ENCODE measurements at places on chromosomes 4 and X.

DNA sequence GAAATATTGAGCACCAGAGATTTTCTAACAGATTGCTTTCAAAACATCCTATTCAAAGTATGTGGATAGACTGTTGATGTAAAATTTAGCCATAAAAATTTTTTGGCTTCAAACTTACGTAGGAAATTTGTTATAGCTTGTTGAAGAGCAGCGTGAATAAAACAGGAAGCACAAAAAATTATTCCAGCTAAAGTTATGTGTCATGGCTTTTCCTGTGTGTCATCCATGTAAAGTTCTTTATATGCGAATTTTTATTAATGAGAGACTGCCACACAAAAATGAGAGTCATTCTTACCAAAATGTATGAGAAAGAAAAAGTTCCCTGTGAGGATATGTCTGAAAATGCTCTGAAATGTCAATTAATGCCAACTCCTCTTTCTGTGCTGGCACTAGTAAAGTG lies 19.5 kb downstream of the EPGN start:
- DNase-seq = no peak

DNA sequence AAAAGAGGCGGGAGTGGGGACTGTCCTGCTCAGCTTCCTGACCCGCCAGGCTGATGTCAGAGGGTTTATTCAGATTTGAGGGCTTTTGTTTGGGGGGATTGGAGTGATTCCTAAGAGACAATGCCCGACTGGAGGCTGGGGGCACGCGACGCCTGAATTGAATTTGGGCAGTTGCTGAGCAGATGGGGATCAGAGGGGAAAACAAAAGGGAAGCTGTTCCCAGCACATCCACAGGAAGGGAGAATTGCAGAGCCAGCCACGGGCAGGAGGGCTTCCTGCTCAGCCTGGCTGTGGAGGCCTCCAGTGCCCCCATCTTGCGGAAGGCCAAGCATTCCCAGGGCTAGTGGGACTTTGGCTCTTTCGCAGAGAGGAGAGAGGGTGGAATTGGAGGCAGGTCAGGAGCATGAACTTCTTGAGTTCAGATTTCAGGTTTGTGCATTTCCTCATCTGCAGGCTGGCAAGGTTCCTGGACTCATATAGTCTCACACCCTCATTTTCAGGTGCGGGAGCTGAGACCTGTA lies 162.8 kb downstream of the NHS start:
- no peak for DNase-seq

- no peak for DNase-seq
These were observed at the start of gene C4orf51 for GRCh38 chr4:145679991-145680455. TSS of gene C4orf51 (plus strand) at chr4:145680146. CDS start at chr4:145680204, 58 bp downstream.

DNA sequence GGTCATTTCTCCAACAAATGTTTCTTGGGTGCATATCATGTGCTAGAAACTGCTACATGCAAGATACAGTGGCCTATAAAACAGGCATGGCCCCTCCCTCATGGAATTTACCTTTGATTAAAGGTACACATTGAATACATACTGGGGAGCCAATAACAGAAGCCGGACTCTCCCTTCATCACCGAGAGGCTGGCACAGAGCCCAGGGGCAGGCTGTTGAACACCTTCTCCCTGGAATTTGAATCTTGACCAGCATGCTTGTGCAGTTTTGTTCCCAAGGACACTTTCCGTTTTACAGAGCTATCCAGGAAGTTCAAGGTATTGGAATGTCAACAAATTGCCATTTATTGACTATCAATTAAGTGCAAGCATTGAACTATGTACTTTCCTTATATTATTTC lies 33.2 kb downstream of the PPARGC1A start:
- DNase-seq = no peak

DNA sequence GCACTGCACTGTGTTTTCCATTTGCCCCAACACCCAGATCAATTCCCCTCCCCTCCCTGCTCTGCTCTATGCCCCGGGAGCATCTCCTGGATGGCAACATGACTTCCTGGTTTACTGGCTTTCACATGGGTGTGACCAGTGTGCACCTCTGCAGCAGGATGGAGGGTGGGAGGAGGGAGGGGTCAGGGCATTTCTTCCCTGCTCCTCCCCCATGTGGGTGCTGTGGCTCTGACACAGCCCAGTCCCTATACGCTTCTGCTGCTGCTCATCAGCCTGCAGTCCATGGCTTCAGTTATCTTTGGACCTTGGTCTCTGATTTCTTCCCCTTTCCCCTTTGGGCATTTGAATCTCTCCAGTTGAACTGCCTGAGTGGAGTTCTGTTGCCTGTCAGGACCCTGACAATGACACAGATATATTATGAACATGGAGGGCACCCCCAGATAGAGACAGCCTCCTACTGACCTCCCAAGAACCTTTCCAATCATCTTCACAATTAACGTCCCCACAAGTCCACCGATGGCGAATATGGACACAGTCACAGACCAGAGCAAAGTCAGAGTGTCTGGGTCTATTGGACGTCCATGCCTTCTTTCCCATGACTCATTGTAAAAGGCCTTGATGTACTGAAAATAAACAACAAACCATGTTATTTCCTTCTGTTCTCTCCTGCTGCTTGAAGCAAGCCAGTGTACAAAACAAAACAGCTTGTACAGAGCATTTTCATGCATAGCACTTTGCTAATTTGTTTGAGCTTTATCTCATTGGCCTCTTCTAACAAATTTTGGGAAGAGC lies 24.8 kb downstream of the SLC2A9 start:
- no peak for DNase-seq

DNA sequence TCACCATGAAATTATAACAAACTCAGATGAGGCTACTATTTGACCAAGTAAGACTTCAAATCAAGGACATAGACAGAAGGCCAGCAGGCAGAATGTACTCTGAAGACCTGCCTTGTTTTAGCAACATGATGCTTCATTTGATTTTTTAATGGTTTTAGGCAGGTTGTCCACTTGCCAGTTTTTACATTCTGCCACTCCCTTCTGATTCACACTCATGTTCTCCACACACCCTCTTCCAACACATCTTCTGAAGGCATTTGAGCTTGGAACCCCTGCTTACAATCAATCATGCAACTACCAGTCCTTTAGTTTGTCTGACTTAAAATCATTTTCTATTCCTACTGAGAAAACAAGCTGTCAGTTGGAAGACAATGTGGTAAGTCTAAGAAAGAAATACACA lies 114.9 kb upstream of the SMIM31 start:
- no peak for DNase-seq

DNA sequence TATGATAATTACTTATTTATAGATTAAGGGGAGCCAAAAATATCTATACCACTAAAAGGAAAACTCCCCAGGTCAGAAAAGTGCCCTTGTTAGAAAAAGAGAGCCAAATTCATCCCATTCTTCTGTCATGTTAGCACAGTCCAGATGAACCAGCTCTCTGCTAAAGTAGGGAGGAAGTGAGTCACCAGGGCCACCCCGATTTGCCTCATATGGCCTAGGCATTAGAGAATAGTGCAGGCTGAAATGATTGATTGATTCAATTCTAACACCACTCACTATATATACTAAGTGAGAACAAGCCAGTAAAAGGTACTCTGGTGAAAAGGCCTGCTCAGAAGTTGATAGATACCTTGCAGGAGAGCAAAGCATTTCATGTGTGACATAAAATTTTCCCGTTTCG lies 94.5 kb downstream of the SRPX start:
- no peak for DNase-seq

- no peak for DNase-seq
These were observed 380 bp downstream of the SLC34A2 start for GRCh38 chr4:25656031-25656430.

GRCh38 chr4:21949073-21949457 lies 493 bp upstream of the KCNIP4 start:
- no peak for DNase-seq

- DNase-seq = no peak
These were observed 27.4 kb downstream of the GK start for GRCh38 chrX:30680618-30681017.

GRCh38 chr4:105389167-105389566 lies 84.7 kb downstream of the PPA2 start:
- no peak for DNase-seq

DNA sequence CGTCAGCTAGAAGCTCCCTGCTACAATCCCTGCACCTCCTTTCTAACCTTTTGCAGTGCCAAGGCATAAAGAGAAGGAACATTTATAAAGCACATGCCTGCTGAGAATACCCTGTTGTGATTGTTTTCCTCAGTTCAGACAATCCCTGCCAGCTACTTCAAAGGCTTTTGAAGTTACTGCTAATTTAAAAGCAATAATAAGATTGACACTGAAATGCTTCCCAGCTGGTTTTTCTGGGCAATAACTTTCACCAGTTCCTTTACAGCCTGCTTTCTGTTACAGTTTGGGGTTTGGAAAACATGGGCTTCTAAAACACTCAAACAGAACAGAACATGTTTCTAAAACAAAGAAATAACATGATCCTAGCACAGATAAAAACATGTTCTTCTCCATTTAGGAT lies 232.3 kb upstream of the CPEB2 start:
- no peak for DNase-seq

GRCh38 chr4:123617791-123618190 lies 221.2 kb downstream of the SPRY1 start:
- DNase-seq = no peak

Measured in stimulated activated CD8-positive, alpha-beta memory T cell treated with anti-CD3 and anti-CD28 coated beads, Interleukin-4, amount 100 ng/mL, for 1 hour (primary cell).